ENCODE measurements at places on chromosomes 16 and 17.
A peak's percentile ranks its signal among the peaks of the same experiment; 100 is the strongest.

DNA sequence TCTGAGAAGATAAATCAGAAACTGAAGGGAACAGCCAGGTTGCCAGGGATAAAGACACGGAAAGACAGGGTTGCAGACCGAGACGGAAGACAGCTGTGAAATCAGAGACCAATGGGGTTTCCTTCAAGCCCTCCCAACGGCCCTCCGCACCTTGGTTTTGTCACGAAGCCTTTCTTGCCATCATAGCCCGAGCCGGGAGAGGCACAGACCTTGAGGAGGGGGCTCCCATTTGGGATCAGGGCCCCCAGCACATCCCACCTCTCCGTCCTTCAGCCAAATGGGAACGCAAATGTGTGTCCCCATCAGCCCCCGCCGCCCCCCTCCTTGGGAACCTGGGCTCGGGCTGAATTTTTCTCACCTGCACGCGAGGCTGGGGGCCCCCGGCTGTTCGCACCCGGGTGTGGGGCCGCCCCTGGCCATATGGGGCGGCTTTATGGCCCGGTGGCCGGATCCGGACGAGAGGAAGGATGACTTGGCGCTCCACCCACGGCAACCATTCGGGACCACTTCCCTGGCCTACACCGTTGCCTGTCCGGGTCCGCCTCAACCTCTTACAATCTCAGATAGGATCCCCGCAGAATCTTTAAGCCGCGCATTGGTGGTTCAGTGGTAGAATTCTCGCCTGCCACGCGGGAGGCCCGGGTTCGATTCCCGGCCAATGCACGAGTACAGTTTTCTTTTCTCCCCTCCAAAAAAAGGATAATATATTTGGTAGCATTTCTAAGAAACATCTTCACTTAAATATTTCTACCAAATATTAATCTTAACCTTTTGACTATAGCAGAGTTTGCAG, 1.4 kb upstream of the HES7 start:
- DNase-seq: no peak

DNA sequence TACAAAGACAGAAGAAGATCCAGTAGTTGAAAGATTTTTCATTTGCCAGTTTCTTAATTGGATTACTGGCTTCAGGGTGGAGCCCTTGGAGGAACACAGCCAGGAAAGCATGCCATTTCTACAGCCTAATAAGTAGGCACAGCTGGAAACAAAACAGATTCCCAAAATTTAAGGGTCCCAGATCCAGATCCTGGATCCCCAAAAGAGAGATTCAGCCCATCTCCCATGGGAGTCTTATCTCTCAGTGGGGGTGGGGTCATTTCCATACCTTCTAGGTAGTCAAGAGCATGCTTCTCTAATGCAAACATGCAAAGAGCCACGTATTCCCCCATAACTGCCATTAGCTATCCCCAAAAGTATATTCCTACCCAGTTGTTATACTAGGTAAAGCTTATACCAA, 49.9 kb downstream of the SCPEP1 start:
- no peak for DNase-seq

DNA sequence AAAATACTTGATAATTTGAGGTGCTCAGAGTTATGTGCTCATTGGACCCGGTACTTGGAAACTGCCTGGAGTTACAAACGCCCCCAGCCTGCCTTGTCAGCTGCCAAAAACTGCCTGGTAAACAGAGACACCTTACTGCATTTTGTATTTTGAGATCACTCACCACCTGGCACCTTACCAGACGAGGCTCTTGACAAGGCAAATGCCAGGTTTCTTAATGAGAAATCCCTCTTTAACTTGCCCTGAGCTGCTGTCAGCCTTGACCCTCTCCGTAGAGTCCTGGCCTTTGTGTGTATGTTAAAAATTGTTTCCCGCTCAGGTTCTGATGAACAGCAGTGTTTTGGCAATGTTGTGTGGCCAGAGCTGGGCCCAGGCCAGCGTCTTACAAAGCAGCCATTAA, 28.8 kb downstream of the SYT17 start:
- peak; percentile 66 for DNase-seq

DNA sequence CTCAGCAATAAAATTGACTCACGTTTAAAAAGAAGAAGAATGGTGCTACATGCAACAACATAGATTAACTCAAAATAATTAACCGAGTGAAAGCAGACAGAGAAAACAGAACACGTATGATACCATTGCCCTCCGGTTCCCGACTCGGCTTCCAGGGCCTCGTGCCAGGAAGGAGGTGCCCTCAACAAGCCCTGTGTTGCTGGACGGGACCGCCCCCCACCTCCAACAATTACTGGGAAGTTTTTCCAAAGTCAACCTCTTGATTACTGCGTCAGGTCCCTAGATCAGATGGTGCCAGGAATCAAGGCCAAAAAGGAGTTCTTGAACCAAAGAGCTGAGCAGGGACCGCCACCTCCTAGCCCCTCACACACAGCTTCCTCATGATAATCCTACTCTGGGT, 20.4 kb downstream of the DNAH17 start:
- DNase-seq: no peak

- peak; percentile 88 for DNase-seq
These were observed 33.3 kb upstream of the DLX4 start for GRCh38 chr17:49935526-49936210.

DNA sequence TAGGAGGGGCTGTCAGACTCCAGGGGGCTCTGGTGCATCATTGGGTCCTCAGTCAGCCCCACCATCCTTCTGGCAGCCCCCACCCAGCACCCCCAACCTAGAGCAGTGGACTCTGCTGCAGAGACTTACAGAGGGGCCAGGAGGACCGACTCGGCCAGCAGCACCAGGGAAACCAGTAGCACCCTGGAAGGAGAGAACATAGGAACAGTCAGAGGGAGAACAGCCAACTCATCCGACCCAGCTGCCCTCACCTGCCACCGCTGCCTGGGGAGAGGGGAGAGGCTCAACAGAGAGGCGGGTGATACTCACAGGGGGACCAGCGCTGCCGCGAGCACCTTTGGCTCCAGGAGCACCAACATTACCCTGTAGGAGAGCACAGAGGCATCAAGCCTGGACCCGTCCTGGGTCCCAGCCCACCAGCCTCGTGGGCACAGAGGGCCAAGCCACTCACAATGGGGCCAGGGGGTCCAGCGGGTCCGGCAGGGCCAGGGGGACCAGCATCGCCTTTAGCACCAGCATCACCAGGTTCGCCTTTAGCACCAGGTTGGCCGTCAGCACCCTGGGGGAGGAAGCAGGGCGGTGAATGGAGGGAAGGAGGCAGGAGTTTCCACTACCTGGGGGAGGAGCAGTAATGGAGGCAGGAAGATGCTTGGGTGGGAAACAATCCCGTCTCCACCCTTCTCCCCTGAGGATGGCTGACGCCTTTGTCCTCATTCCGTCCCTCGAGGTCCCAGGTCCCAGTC, 11.7 kb downstream of the COL1A1 start:
- no peak for DNase-seq

DNA sequence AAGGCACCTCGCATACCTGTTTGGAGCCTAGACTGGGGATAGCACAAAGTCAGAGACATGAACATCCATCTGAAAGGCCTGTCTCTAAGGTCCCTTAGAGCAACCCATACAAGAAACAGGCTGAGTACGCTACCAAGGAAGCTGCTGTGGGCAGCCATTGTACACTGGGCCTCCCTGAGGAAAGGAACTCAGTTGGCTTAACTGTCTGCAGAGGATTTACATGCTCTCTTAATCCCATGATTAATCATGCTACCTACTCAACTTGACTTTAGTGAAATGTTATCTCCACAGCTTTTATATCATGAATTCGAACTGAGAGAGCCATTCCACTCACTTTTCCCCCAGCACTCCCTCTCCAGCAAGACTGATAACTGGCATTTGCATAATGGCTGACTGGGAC, 26.0 kb downstream of the PHLPP2 start:
- no peak for DNase-seq

GRCh38 chr16:48047720-48048119, 108.1 kb downstream of the ABCC12 start:
- DNase-seq: no peak
